ENCODE measurements at places on chromosomes 11 and 22.
A peak's percentile ranks its signal among the peaks of the same experiment; 100 is the strongest.

GRCh38 chr11:623999-624704 is 603 bp downstream of the CDHR5 start:
- DNase-seq = no peak

DNA sequence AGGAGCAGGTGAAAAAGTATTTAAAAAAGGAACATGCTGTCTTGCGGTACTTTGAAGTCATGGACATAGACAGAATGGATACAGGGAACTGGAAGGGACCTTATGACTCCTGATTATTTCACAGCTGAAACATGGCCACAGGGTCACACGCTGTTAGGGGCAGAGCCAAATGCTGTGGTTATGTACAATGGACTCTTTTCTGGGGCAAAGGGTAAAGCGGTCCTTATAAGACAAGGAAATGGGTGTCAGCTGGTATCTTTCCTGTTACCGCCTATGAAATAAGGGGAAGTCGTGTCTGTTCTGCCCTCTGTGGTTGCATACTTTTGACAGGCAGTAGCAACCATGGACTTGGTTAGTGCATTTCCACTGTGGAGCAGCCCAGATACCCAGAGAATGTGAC is 12.8 kb upstream of the ST14 start:
- DNase-seq = no peak

DNA sequence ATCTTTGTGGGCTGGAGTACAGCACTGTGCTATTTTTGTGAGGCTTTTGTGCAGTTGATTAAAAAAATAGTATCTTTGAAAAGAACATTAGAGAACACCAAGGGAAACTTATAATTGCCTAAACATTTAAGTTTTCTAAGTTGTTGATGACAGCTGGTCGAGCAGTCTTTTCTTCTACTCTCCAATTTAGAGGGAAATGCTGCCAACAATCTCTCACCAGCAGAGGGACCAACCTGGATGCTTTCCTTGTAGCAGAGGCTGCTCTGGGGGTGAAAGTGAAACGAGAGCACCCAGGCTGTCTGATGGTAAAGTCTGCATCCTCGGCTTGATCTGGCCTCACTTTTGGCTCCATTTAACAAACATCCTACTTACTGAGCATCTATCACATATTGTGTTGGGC is 1286.5 kb upstream of the TENM4 start:
- DNase-seq = no peak

- DNase-seq = no peak
These were observed 29.3 kb downstream of the RRP7A start for GRCh38 chr22:42490243-42490832.

- DNase-seq = no peak
These were observed 189.6 kb downstream of the ADAMTS15 start for GRCh38 chr11:130638033-130638432.

GRCh38 chr11:61783717-61784505 is 8.5 kb downstream of the TMEM258 start:
- no peak for DNase-seq

DNA sequence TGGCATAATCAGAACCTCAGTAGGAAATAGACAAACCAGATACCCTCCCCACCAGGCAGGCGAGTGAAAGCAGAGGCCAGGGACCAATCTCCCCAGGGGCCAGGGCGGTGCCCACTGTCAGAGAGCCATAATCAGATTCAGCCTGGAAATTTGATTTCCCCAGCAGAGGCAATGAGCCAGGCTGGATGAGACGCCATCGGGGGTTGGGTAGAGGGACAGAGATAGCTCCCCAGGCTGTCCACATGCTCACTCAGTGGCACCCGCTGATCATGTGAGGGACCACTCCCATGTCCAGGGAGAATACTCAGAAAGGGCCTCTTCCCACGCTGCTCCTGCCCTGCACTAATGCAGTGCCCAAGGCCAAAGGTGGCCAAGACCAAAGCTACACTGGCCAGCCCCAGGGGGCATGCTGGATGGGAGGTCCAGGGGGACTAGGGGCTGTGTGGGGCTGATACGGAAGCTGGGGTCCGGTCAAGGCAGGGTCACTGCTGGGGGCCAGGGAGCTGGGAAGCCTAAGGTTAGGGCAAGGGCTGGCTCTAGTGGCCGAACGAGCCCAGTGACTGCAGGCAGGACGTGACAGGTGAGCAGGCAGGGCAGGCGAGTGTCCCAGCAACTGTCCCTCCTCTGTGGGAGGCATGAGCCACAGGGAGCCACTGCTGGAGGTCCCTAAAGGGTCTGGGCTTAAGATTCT is 19.8 kb downstream of the ARVCF start:
- DNase-seq = no peak

DNA sequence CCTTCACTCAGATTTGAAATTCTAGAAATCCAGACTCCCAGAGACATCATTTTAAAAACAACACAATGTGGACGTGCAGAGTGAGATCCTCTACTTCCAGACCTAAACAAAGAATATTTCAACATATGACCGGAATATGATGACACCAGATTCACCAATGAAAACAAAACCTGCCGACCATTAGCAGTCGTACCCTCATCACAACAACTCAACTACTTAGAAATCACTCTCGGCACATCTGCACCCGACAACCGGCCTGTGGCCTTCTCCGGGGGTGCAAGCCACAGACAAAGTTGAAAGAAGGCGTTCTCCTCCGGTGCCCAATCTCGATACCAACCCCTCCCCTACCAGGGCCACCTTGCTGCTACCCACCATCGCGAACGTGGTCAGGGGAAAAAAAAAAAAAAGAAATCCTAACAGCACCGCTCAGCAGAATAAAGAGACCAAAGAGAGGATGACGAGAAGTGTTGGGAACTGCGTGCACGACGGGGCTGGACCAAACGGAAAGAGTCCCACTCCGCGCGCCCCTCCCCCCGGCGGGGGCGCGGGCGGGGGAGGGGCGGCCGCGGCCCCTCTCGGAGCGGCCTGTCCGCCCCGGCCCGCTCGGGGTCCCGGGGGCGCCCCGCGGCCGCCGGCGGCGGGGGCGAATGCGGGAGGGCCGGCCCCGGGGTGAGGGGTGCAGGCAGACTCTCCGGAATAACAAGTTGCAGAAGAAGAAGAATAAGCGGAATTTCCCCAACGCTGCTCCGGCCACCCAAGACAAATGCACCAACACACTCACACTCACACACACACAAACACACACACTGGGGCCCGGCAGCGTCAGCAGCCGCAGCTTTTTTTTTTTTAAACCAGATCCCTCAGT is 1.7 kb downstream of the PHF21A start:
- DNase-seq = peak; percentile 65

DNA sequence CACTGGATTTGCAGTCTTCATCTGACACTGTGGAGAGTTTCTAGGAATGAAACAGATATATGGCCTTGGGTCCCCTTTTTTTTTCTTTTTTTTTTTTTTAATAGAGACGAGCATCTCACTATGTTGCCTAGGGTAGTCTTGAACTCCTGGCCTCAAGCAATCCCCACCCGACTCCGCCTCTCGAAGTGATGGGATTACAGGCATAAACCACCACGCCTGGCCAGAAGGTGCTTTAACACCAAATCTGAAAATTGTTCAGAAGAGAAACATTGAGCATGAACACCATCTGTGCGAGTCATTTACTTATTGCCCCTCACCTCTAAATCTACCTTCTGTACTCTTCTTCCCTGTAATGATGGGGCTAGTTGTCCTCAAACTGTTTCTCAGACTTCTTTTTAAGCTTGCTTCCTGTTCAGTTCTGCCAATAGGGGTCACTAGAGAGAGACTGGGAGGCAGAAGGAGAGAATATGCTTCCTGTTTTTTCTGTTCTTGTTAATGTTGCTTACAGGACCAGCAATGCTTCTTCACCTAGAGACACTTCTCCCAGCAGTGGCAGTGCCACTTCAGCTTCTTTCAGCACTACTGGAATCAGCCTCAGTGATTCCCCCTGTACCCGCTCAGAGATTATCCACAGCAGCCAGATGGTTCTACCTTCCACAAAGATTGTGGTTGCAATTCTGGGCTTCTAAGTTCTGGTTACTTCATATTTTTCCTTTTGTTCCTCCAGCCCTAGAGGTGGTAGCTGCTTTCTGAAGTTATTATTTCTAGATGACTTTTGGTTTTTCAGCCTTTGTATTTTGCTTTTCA is 20.8 kb upstream of the ZBED5 start:
- no peak for DNase-seq

- peak; percentile 41 for DNase-seq
These were observed 311 bp downstream of the APBB1 start for GRCh38 chr11:6418557-6419008.

GRCh38 chr11:110077831-110078325 is 15.3 kb upstream of the ZC3H12C start:
- peak; percentile 38 for DNase-seq

GRCh38 chr22:39938509-39939111 is 21.6 kb upstream of the TMA7B start:
- DNase-seq = peak; percentile 73

GRCh38 chr11:18280438-18281045 is 14.5 kb downstream of the SAA1 start:
- no peak for DNase-seq

DNA sequence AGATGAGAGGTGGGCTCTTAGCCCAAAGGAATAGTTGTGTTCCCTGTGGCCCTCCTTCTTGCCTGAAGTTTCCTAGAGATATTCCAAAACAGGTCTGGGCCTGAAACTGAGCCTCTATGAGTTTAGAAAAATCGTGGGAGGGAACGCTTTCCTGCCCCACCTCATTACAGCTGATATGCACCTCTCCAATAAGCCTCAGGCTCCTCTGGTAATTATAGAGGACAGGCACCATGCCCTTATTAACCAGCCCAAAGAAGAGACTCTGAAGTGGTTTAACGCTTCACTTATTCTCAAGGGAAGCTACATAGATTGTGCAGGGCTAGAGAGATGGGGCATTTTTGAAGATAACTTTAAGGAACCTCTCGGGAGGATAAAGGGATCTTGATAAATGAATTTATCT is 3.4 kb upstream of the MPZL2 start:
- DNase-seq = no peak

- DNase-seq = no peak
These were observed 250.3 kb downstream of the GRM5 start for GRCh38 chr11:88815505-88815904.

DNA sequence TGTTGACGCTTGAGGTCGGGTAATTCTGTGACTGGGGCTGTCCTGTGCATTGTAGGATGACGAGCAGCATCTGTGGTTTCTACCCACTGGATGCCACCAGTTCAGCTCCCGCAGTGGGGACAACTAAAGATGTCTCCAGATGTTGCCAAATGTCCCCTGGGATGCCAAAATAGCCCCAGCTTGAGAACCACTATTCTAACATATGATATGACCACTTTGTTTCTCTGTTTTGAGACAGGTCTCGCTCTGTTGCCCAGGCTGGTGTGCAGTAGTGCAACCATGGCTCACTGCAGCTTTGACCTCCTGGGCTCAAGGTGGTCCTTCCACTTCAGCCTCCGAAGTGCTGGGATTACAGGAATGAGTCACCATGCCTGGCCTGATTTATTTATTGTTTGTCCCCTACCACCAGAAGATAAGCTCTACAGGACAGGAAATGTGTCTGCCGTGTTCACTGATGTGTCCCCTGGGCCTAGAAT is 4.4 kb upstream of the MEN1 start:
- no peak for DNase-seq

DNA sequence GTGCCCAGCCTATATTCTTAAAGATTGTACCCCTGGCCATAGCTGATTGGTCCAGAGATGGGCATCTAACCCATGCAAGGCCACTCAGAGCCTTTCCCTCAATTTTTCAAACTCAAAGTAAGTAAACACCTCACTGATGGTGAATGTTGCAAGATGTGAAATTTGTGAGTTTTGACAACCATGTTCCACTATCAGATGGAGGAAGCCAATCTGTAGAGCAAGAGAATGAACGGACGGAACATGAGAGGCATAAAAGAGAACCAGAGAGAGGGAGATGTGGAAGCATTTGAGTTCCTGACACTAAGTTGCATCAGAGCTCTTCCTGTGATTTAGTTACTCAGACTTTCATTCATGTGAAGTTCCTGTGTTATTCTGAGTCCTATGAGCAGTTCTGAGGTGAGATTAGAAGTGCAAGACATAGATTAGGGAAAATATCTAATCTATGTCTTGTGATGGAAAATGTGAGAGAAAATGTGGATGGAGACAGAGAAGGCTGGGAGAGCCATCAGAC is 73.3 kb downstream of the PRSS23 start:
- DNase-seq = no peak

DNA sequence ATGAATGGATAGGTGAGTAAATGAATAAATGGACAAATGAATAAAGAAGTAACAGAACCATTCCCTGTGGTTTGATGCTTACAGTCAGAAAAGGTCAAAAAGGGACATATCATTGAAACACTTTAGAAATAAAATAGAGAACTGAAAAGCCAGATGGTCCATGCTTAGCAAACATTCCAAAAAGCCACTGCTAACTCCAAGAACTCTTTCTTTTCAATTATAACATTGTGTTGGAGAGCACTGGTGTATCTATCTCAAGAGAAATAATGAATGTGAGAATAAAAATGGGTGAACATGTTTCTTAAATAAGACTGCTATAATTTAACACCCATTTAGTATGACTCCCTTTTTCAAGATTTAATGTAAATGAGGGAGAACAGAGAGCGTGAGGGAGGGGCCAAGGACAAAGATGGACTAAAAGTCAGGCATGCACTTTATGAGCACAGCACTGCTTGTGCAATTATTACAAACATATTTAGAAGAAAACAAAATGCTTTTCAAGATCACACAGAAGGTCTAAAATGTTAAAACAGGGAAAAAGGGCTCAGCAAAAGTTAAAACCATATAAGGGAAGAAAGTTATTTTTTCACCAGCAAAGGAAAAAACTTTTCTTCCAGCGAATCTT is 224.3 kb upstream of the PITPNB start:
- no peak for DNase-seq

DNA sequence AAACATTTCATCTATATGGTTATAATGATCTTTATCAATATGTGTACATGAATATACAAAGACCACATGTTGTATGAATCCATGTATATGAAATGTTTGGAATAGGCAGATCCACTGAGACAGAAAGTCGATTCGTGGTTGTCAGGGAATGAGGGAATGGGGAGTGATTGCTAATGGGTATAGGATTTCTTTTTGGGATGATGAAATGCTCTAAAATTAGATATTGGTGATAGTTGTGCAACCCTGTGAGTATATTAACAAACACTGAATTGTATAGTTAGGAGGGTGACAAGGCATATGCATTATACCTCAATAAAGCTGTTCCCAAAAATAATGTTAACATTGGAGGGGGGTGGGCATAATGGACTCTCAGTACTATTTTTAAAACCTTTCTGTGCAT is 5.0 kb upstream of the PTPMT1 start:
- no peak for DNase-seq

DNA sequence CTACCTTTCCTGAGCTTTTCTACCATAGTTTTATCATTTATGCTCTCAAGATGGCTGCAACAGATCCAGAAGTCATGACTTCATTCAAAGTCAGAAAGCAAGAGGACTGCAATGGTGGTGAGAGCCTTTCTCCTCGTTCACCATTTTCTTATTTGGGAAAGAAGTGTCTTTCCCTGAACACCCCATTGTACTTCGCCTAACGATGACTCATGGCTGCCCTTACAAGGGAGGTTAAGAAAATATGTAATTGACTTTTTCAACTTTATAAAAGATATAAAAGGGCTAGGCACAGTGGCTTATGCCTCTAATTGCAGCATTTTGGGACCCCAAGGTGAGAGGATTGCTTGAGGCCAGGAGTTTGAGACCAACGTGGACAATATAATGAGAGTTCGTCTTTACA is 541.7 kb downstream of the METTL15 start:
- DNase-seq = no peak
